ENCODE measurements at places on chromosomes 16 and 17.

- DNase-seq, result peak; percentile 21
Measured at GRCh38 chr16:77869997-77870813, 81.8 kb downstream of the VAT1L start.

DNA sequence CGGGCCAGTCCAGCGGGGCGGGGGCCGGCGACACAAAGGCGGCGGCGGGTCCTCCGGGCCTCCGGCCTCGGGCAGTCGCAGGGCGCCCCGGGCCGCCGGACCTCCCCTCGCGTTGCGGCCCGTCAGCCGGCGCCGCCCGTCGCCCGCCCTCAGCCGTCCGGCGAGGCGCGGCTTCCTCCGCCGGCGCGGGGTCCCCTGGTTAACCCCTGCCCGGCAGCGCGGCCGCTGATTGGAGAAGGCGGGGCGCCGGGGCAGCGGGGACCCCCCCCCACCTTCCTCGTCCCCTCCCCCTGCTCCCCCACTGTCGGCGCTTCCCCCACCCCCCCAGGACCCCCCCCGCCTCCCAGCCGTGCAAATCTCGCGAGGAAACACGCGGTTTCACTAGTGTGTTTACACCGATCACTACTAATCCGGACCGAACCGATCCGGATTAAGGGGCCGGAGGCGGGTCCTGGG lies at the start of gene TLK2:
TLK2 (plus strand) TSS at position 402 of the 456 bp plus-strand sequence. CDS start 2,301 bp downstream, outside the sequence.
- peak; percentile 85 for DNase-seq

GRCh38 chr16:10266809-10267208 lies 84.6 kb upstream of the GRIN2A start:
- no peak for DNase-seq

GRCh38 chr17:15289285-15290183 lies 24.4 kb upstream of the PMP22 start:
- DNase-seq, result no peak

DNA sequence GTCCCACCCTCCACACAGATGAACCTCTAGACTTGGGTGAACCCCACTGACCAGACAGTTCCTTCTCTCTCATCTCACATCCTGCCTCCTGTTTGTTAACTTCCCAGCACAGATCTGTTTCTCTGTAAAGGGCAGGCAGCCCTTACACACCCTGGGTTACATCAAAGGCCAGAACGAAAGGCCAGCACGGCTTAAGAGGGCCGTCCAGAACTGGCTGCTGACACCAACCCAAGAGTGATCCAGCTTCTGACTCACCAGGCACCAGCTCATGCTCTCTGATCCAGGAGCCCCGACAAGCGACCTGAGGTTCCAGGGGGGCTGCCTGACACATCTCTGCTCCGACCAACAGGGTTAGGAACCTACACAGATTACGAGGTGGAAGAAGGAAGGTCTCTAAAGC lies 86.9 kb downstream of the MRM3 start:
- DNase-seq, result no peak

GRCh38 chr16:3013998-3014690 lies 1.4 kb downstream of the CLDN9 start:
- peak; percentile 54 for DNase-seq

- DNase-seq, result no peak
Measured at GRCh38 chr16:79101491-79101890, 499.0 kb downstream of the MAF start.

DNA sequence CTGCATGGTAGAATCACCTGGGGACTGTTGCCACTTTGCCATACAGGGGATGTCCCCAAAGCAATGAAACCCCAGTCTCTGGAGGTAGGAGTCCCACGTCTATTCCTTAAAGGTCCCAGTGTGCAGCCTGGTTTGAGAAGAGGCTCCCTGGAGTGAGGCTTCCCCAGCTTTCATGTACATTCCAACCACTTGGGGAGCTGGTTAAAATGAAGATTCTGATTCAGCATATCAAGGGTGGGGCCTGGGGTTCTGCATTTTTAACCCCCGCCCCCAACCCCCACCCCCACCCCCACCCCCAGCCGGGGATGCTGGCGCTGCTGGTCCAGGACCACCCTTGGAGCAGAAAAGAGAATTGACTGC lies 241.2 kb downstream of the FOXL1 start:
- peak; percentile 39 for DNase-seq

DNA sequence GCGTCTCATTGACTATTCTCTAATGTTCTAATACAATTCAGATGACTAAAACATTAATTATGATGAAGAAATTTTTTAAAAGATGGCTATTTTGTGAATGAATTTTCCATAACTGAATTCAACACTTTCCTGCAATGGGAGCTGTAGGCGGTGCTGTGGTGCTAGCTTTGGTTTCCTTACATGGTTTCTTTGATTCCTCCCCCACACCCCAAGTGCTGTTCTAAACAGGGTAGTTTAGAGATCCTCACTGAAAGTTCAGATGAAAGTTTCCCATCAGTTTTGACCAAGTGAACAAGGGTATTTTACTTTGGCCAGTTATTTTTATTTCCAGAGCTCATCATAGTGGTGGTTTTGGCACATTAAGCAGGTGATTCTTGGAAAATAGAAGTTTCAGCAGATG lies 26.0 kb upstream of the MRC2 start:
- no peak for DNase-seq

GRCh38 chr17:73278465-73279453 lies 17.1 kb upstream of the CPSF4L start:
- no peak for DNase-seq

DNA sequence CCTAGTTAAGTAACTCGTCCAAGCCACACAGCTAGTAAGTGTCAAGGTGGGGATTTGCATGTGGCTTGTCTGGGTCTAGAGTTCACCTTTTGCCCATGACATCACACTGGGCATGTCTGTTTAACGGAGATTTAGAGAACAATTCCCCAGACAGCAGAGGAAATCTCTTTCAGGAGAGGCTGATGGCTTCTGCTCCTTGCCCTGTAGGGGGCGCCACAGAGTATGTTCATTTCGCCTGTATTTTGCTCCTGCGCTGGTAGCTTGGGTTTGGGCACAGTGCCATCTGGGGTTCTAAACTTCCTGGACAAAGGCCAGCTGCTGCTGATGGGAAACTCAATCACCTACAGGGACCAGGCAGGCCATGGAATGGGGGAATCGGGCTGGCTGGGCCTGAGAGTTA lies 20.4 kb downstream of the OTOA start:
- peak; percentile 72 for DNase-seq

- DNase-seq, result no peak
Measured at GRCh38 chr16:63737633-63738032, 1384.2 kb downstream of the CDH11 start.

DNA sequence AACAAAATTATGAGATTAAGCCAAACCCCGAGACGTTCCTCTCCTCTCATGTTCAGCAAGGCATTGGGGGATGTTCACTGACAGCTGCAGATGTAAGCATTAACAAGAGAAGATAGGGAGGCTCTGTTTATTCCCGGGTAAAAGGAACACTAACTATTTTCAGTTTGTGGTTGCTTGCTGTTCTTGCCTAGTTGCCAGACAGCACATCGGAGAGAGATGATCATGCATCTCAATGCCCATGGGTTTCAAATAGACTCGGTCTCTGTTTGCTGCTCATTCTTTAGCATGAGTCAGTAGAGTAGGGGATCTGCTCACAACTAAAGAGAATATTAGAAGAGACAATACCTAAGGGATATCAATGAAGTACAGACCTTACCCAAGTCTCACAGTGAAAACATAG lies 78.3 kb downstream of the TMEM100 start:
- no peak for DNase-seq

DNA sequence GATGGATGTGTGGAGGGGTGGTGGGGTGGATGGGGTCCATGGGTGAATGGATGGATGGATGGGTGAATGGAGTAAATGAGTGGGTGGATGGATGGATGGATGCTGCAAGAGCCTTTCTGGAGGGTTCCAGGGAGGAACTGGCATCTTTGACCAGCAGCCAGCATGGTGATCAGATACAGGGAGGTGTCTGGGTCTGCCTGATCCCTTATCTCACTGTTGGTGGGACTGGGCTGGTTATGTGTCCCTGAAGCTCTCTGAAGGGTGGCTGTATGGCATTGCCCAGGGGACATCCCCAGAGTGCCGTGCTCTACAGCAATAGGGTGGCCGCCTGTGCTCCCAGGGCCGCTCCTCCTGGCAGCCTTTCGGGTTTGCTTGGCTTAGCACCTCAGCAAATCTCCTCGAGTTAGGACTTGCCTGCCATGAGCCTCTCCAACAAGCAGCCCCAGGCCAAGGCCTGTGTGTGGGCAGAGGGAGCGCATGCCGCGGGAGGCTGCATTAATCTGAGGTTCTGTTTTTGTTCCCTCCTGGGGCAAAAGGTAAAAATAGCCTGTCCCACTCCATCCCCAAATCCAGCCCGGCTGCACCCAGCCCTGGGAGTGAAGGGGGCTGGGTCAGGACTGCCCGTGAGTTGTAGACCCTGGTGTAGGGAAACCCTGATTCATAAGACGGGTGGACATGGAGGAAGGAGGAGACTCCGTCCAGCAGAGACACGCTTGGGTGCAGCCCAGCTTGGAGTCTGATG lies 165.4 kb downstream of the SEC14L1 start:
- DNase-seq, result no peak

- peak; percentile 52 for DNase-seq
Measured at GRCh38 chr16:78277321-78278055, 178.0 kb downstream of the WWOX start.

GRCh38 chr16:71867939-71868338 lies 16.0 kb downstream of the ZNF821 start:
- peak; percentile 40 for DNase-seq

DNA sequence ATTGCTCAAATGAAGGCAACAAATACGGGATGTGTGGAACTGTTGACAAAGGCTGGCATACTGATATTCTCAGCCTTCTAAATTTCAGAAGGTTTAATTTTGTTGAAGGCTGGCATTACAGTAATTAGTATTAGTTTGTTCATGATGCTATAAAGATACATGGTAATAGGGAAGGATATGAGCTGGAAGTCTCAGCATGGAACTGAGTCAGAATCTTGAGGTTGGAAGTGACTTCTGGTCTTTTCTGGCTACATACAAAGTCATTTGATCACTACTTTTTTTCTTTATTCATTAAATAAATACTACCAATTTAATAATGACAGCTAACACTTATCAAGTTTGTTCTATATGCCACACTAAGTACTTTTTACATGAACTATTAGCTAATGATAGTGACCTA lies 22.6 kb downstream of the RABEP1 start:
- DNase-seq, result no peak

GRCh38 chr16:57563761-57564160 lies 21.3 kb downstream of the ADGRG5 start:
- no peak for DNase-seq

GRCh38 chr16:89357055-89357816 lies 133.1 kb downstream of the ANKRD11 start:
- DNase-seq, result peak; percentile 65

- no peak for DNase-seq
Measured at GRCh38 chr17:58285422-58285810, 4.7 kb upstream of the MPO start.

DNA sequence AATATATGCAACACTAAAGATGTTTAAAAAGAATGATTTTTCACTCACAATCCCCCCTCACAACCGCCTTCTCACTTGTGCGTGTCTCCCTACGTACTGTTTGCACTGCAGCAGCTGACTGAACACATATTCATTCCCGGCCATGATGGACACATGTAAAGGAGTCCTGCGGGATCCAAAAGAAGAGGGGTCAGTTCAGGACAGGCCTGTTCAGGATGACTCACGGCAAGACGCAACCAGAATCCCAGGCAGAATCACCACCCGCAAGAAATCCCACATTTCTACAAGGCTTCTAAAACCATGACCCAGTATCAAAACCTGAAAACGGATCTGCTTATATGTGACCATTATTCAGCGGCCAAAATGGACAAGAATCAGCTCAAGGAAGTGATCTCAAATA lies 52.3 kb downstream of the CYB5D2 start:
- no peak for DNase-seq
